ENCODE measurements at places on chromosomes 1 and 21. TPM values are rescaled to one million over a fixed set of nuclear protein-coding genes. Genes with fewer than 3 reads are reported as not detected.

CXADR gene
- 7.3 TPM for polyA plus RNA-seq

COL11A1 gene
- 0.05 TPM for polyA plus RNA-seq

CSF1 gene
- polyA plus RNA-seq: 13.5 TPM

FMO2 gene
- polyA plus RNA-seq: 41.0 TPM

PLA2G2A gene
- 1,085 TPM for polyA plus RNA-seq

KCNE1 gene
- polyA plus RNA-seq: 3.8 TPM

CDC20 gene
- polyA plus RNA-seq: 0.54 TPM

SELE gene
- polyA plus RNA-seq: 2.8 TPM

C1QB gene
- 53.5 TPM for polyA plus RNA-seq

TCHHL1 gene
- polyA plus RNA-seq: not detected

KCND3 gene
- 11.4 TPM for polyA plus RNA-seq

TIE1 gene
- 30.4 TPM for polyA plus RNA-seq

PTPRF gene
- 5.1 TPM for polyA plus RNA-seq

A3GALT2 gene
- not detected for polyA plus RNA-seq

PLEKHA6 gene
- 17.7 TPM for polyA plus RNA-seq

TLCD4 gene
- 18.2 TPM for polyA plus RNA-seq

FCRL6 gene
- polyA plus RNA-seq: 0.11 TPM

CD1D gene
- 1.1 TPM for polyA plus RNA-seq

XCL1 gene
- 0.23 TPM for polyA plus RNA-seq

RGSL1 gene
- polyA plus RNA-seq: not detected

FMO3 gene
- polyA plus RNA-seq: 2.0 TPM

EDARADD gene
- polyA plus RNA-seq: 0.11 TPM

TNFSF4 gene
- 1.3 TPM for polyA plus RNA-seq

CITED4 gene
- 13.7 TPM for polyA plus RNA-seq

HLX gene
- 9.7 TPM for polyA plus RNA-seq

SLAMF7 gene
- 0.07 TPM for polyA plus RNA-seq

GNAT2 gene
- not detected for polyA plus RNA-seq

KRTAP11-1 gene
- not detected for polyA plus RNA-seq

RNU1-4 gene
- not detected for polyA plus RNA-seq

LRRC71 gene
- 0.18 TPM for polyA plus RNA-seq

SMYD2 gene
- 34.6 TPM for polyA plus RNA-seq

YARS1 gene
- 20.8 TPM for polyA plus RNA-seq

TMEM81 gene
- 2.6 TPM for polyA plus RNA-seq

PKP1 gene
- polyA plus RNA-seq: 0.02 TPM

CA14 gene
- 28.3 TPM for polyA plus RNA-seq

NBPF1 gene
- 6.5 TPM for polyA plus RNA-seq

CRP gene
- polyA plus RNA-seq: 0.18 TPM

SAMSN1 gene
- 1.9 TPM for polyA plus RNA-seq

AZIN2 gene
- polyA plus RNA-seq: 2.4 TPM

GPR3 gene
- 1.7 TPM for polyA plus RNA-seq

S100A9 gene
- polyA plus RNA-seq: 69.9 TPM

ODF2L gene
- 12.8 TPM for polyA plus RNA-seq

RNF186 gene
- polyA plus RNA-seq: not detected

CFAP141 gene
- not detected for polyA plus RNA-seq

MAP10 gene
- 1.5 TPM for polyA plus RNA-seq

CLCA4 gene
- 0.07 TPM for polyA plus RNA-seq
